ENCODE measurements at places on chromosomes 7 and 10.

DNA sequence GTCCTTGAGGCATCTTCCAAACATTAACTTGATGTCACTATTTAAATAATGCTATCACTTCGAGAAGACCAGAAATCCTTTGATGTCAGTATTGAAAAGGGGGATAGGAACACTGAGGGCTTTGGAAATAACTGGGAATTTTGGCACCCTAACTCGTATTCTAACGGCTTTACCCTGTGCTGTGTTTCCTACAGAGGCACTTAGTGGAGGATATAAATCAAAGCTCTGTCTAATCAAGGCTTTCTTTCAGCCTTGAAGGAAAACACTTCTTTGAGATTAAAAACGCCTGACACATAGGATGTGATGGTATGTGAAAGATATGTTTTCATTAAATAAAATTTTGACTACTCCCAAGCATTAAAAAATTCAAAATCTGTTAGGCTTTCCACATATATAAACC, 62.3 kb downstream of the CREB5 start:
- no peak for DNase-seq

DNA sequence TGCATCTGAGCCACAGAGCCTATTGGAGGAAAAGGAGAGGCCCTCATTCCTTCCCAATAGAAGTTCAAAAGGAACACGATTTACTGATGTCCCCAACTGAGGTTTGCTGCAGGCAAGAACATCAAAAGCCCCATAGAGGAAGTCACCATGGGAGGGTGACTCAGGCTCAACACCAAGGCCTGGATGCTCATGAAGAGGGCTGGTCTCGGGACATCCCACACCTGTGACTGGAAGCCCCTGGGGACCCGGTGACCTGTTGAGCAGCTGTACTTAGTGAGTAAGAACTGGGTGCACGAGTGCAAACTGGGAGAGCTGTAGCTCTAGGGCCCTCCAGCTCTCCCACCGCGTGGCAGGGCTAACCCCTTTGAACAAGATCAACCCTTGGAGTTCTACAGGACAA, 38.0 kb downstream of the CYTH3 start:
- no peak for DNase-seq

DNA sequence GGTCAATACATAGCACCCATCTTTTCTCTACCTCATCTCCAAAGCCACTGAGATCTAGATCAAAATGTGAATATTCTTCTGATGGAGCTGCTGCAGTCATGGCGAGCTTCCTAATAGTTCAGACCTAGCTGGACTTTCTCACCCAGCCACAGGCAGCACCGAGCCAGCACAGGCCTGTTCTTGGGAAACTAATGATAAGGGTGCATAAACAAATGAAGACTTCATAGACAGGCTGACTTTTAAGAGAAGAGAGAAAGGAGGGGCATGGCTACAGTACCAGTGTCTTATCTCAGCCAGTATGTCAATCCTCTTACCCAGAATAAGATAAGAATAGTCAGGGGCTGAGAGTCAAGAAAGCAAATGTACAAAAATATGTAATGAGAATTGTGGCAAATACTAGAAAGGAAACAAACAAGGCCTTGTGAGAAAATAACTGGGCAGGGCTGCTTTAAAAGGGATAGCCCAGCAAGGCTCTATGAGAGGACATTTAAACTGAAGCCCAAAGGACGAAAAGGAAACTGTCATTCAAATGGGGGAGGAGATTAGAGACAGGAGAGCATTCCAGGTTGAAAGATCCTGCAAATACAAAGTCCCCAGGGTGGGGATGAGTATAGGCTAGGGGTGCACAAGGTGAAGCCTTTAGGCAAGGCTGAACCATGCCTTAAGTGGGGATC, 21.8 kb upstream of the CDK14 start:
- peak; percentile 66 for DNase-seq

GRCh38 chr10:128473911-128474310, 347.7 kb upstream of the MKI67 start:
- no peak for DNase-seq

DNA sequence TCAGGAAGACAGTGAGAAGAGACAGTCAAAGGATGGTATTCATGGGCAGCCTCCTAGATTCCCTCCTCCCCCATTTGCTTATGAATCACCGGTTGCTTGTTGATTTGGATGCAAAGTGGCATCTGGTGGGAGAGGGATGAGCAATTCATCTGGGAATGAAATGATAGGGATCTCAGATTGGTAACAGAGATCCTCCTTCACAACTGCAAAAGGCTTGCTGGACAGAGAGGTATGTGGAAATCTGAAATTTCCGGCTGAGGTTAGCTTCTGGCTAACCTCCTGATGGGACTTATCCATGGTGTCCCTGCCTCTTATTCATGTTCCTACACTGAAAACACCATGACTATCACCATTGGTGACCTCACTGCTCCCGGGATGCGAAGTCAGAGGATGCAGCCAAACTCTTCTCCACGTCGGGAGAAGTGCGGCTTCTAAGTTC, 48.4 kb upstream of the PODXL start:
- DNase-seq = no peak

- DNase-seq = no peak
These were observed 160.7 kb upstream of the ZNF32 start for GRCh38 chr10:43809211-43809930.

DNA sequence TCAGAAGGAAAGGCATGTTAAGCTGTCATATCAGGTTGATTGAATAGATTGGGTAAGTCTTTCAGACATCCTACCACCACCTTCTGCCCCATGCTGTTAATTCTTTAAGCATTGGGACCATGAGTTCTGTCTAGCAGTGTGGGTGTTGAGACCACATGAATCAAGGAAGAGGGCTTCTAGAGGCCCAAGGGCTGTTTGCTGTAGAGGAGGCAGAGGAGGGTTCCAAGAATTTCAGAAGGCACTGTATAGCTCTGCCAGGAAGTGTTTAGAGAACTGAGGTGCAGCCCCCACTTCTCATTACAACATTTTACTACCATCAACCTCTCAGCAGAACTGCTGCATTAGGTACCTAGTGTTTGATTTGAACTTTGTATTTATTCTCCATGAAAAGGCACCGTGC, 720.2 kb downstream of the AUTS2 start:
- no peak for DNase-seq

DNA sequence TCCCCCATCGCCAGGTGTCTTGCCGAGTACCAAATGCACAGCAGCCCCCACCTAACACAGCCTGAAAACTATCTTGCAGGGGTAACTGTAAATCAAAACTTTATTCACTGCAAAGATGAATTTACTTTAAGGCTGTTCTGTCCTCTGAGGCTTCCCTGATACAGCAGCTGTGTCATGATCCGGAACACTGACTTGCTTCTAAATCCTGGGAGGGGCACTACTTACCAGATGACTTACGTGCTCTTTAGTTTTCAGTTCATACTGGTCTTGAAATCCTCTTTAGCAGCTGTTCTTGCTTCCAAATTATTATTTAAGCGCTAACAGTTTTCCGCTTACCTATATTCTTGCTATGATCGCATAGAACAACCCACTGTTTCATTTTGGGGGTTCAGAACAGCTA, 4.9 kb downstream of the DYNC1I1 start:
- no peak for DNase-seq

- DNase-seq = no peak
These were observed 2.2 kb upstream of the PDE1C start for GRCh38 chr7:32072397-32072796.

- DNase-seq = no peak
These were observed 170.4 kb downstream of the ARID5B start for GRCh38 chr10:62071846-62072281.

- DNase-seq = no peak
These were observed at the start of gene SORCS1 for GRCh38 chr10:107163881-107164861. Gene SORCS1, minus strand, starts transcription at chr10:107164706.

DNA sequence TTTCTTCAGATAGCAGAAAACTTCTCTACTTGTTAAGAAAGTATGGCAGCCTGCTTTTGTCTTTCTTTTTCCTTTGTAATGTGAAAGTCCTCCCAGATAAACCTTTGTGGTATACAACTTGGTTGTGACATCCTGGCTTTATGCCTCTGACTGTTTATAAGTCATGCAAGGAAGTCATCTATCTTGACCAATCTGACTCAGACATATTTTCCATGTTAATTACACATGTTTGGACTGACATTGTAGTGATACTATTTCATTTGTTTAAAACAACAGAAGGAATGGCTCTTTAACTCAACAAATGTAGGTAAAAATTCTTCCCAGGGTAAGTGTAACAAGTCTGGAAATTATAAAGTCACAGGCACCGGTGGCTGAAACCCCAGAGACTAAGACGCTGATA, 341.6 kb upstream of the MEOX2 start:
- no peak for DNase-seq

DNA sequence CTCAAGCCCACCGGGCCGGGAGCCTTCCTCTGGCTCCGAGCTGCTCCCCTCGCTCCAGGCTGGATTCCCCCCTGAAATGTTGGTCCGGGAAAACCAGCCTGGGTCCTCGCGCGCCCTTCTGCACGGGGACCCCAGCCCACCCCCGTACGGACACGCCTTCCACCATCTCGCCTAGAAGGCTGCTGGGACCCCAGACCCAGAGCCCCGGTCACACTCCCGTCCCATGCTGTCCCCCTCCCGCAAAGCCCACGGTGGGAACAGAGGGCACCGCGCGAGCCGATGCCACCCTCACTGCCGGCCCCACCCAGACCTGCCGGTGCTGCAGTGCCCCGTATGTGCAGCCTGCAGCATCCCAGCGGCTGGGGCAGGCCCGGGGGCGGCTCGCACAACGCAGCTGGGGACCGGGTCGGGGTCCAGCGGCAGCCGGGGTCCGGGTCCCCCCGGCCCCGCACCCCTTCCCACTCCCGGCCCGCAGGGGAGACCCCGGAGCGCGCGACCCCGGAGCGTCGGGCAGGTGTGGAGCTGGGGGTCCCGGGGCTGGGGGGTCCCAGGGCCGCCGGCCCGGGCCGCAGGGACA, 871 bp downstream of the SPOCK2 start:
- no peak for DNase-seq

DNA sequence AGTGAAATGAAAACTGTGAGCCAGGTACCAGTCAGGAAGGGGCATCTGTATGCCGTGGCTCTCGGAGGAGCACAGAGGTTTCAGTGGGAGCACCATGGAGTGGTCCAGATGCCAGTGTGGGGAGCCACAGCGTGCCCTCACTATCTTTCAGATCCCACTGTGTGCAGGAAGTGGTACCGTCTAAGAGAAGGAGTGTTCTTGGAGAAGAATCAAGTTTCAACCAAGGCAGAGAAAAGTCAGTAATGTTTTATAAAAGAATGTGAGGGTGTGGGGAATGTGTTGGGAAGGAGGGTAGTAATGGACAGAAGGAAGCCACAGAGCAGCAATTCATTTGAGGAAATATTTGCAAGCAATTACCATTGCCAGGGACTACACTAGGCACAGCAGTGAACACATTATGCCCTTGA, 35.6 kb downstream of the PRKAR2B start:
- DNase-seq = peak; percentile 40

DNA sequence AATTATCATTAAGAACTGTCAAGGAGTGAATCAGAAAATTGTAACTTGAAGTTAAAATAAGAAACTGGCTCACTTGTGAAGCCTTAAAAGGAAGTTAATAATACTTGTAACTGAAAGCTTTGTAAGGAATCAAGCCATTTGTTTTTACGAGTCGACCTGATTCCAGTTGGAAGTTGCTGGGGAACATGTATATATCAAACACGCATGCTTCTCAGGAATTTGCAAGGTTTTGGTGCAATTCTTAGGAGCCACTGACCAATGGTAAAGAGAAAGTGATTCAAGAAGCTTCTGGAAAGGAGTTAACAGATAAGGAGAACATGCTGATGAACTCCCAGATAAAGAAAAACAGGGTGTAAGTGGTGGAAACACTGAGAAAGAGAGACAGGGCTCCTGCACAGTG, 56.4 kb downstream of the ETV1 start:
- no peak for DNase-seq

DNA sequence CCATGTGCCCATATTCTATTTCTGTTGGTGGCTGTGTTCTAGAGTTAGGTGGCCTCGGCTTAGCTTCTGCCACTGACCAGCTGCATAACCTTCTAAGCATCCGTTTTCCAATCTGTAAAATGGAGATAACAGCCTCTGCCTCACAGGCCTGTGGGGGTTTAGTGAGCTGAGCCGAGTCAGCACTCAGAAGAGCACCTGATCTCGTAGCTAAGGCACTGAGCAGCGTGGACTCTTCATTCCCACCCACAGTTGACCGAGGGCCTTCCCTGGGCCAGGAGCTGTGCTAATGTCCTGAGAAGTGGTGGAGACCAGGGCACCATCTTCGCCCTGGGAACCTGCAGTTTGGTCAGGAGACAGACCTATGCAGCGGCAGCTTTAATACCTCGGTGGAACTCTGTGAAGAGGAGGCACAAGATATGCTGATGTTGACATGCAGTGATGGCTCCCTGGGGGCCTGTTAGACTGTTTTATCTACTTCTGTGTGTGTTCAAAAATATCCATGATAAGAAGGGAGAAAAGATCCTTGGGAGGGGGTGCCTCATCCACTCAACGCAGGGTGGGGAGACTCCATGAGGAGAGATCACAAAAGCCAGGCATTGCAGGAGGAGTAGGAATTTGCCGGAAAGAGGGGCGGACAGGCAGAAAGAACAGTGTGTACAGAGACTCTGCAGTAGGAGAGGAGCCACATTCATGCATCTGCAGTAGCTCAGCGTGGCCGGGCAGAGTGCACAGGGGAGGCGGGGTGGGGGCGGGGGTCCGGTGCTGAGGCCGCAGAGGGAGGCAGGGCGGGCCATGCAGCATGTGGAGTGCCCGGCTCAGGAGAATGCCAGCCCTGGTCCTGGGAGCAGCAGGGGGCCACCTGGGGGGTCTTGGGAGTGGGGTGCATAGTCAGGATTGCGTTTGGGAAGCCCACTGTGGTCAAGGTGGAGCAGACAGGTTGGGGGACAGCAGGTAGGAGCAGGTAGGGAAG, 136.8 kb downstream of the C10orf105 start:
- DNase-seq = peak; percentile 14

DNA sequence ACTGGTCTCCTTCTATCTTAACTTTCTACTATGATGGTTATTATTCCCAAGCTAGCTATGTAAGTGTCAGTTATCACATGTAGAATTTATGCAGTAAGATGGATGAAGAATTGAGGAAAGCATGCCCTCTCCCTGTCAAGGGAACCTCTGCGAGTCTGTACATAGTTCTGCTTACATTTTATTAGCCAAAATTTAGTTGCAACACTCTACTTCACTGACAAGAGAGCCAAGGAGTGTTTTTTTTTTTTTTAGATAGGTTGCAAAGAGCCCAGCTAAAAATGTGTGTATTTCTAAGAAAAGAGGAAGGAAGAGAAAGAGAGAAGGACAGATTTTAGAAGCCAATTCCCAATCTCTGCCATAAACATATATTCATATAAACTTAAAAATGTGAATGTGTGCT, 357.7 kb upstream of the LRRN3 start:
- DNase-seq = no peak

DNA sequence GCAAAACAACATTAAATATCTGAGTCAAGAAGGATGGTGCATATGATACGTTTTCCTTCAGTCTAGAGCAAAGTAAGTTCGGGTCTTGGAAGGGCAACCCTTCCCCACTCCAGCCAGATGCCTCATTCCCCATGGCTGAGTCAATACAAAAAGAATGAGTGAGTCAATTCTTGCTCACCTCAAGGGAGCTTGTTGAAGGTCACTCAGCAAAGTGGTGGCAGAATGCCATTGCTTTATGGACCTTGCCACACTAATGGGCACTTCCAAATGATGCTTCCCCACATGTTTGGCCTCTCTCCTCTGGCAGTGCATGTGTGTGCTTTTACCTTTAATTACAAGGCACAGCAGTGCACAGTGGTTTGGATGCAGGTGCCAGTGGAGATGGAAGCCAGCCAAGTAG, 296.5 kb downstream of the SORCS3 start:
- DNase-seq = no peak

GRCh38 chr10:117964536-117964935, 82.2 kb downstream of the RAB11FIP2 start:
- no peak for DNase-seq

Data from hematopoietic multipotent progenitor cell treated with erythropoietin and hydrocortisone succinate and interleukin-3 and kit ligand, for 8 days (in vitro differentiated cells).